ENCODE measurements at places on chromosomes 13 and 19. TPM values are rescaled to one million over a fixed set of nuclear protein-coding genes. Genes with fewer than 3 reads are reported as not detected.

GRCh38 chr19:28289295-28290063 lies 923.5 kb downstream of the UQCRFS1 start:
- H3K36me3 ChIP-seq = no peaks in the 10 kb centered on the region
- peaks cover 9% of the 10 kb centered on the region for H3K4me1 ChIP-seq
- no peak for DNase-seq

DNA sequence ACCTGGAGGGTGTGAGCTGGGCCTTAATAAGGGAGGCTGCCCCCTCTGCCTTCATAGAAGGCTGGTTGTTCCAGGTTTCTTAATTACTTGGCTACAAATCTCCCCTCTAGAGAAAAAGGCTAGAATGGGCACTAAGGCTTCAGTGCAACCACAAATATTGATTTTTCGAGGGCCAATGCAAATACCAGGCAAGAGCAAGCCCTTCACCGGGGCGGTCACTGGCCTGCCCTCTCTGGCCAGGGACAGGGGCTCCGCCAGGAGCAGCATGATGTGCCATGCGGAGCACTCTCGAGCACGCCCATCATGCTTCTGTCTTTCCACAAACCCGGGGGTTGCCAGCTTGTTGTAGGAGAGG lies 127.8 kb upstream of the SPACA7 start:
- no peak overlapping the region for H3K27ac ChIP-seq
- no peaks in the 10 kb centered on the region for H3K4me1 ChIP-seq
- H3K36me3 ChIP-seq = no peaks in the 10 kb centered on the region
- no peaks in the 10 kb centered on the region for H3K27me3 ChIP-seq
- no peak for DNase-seq

- peak; percentile 59 for DNase-seq
- H3K36me3 ChIP-seq = no peaks in the 10 kb centered on the region
- H3K27ac ChIP-seq = peak overlapping the region; percentile 38
- peaks cover 7% of the 10 kb centered on the region for H3K4me1 ChIP-seq
- H3K27me3 ChIP-seq = no peaks in the 10 kb centered on the region
Measured at GRCh38 chr19:2477141-2477710, 1.3 kb downstream of the GADD45B start.

- H3K4me3 ChIP-seq = no peak overlapping the region
- H3K4me1 ChIP-seq = no peaks in the 10 kb centered on the region
- H3K36me3 ChIP-seq = no peaks in the 10 kb centered on the region
- no peak for DNase-seq
- H3K27me3 ChIP-seq = no peaks in the 10 kb centered on the region
- H3K27ac ChIP-seq = no peak overlapping the region
Measured at GRCh38 chr13:50412046-50412617, 396.9 kb downstream of the KCNRG start.

Gene CCDC70
- not detected for total RNA-seq

GRCh38 chr19:8566855-8567254 lies 10.4 kb downstream of the MYO1F start:
- H3K4me3 ChIP-seq = no peak overlapping the region
- DNase-seq = no peak
- H3K27me3 ChIP-seq = no peaks in the 10 kb centered on the region
- no peaks in the 10 kb centered on the region for H3K36me3 ChIP-seq

GRCh38 chr13:30486230-30487074 lies 20.7 kb upstream of the HMGB1 start:
- H3K36me3 ChIP-seq = no peaks in the 10 kb centered on the region
- H3K27me3 ChIP-seq = no peaks in the 10 kb centered on the region
- no peak overlapping the region for H3K4me3 ChIP-seq
- no peaks in the 10 kb centered on the region for H3K4me1 ChIP-seq

Gene ATP4A
- not detected for total RNA-seq
